ENCODE measurements at places on chromosomes 4 and X. TPM values are rescaled to one million over a fixed set of nuclear protein-coding genes. Genes with fewer than 3 reads are reported as not detected.

The ZNF81 gene
- 10.0 TPM for total RNA-seq

The RAB9B gene
- 0.55 TPM for total RNA-seq

The GPRIN3 gene
- 25.2 TPM for total RNA-seq

The CSTF2 gene
- total RNA-seq, result 12.2 TPM

The NDST3 gene
- not detected for total RNA-seq

The SPANXC gene
- total RNA-seq, result not detected

The PPP2R2C gene
- 0.09 TPM for total RNA-seq

The SLIT2 gene
- 181 TPM for total RNA-seq

The SLC16A2 gene
- 8.1 TPM for total RNA-seq

The MPP1 gene
- total RNA-seq, result 45.3 TPM

The SLITRK4 gene
- total RNA-seq, result 0.58 TPM

The GSTCD gene
- 10.2 TPM for total RNA-seq

The BLOC1S4 gene
- total RNA-seq, result 10.7 TPM

The APELA gene
- total RNA-seq, result not detected

The PROM1 gene
- 0.93 TPM for total RNA-seq

The PRPS2 gene
- total RNA-seq, result 25.5 TPM

The RPS6KA6 gene
- 2.4 TPM for total RNA-seq

The SPON2 gene
- 43.9 TPM for total RNA-seq

The SOX3 gene
- total RNA-seq, result not detected

The CTAG1B gene
- total RNA-seq, result not detected

The PLS3 gene
- 212 TPM for total RNA-seq

The CLCN5 gene
- 12.2 TPM for total RNA-seq

The CXorf66 gene
- not detected for total RNA-seq

The PLK4 gene
- total RNA-seq, result 0.69 TPM

The VEGFC gene
- total RNA-seq, result 19.0 TPM

The SLC26A1 gene
- total RNA-seq, result 0.20 TPM

The NFKB1 gene
- total RNA-seq, result 48.8 TPM

The NXF2B gene
- total RNA-seq, result not detected

The ENAM gene
- 0.61 TPM for total RNA-seq

The GJB1 gene
- total RNA-seq, result 5.4 TPM

The ING2 gene
- 8.7 TPM for total RNA-seq

The SPACA5 gene
- total RNA-seq, result not detected

The DIPK2B gene
- total RNA-seq, result 27.7 TPM

The FAM236B gene
- not detected for total RNA-seq

The MMRN1 gene
- 67.4 TPM for total RNA-seq

The TAF7L gene
- total RNA-seq, result not detected

The HOPX gene
- 520 TPM for total RNA-seq

The HTN3 gene
- not detected for total RNA-seq

The HSD17B13 gene
- 1.7 TPM for total RNA-seq

The FRMD7 gene
- total RNA-seq, result not detected

The HS3ST1 gene
- total RNA-seq, result 1.5 TPM

The HPGD gene
- total RNA-seq, result 77.2 TPM

The NUDT10 gene
- total RNA-seq, result not detected

The MAGEA6 gene
- not detected for total RNA-seq

The ARHGEF6 gene
- 42.8 TPM for total RNA-seq

The IL2 gene
- not detected for total RNA-seq

The NAA10 gene
- 84.6 TPM for total RNA-seq

The OPN1MW2 gene
- not detected for total RNA-seq

The TBC1D9 gene
- total RNA-seq, result 39.5 TPM

The ATXN3L gene
- not detected for total RNA-seq

The GCNA gene
- 3.4 TPM for total RNA-seq

The MAGEA9B gene
- not detected for total RNA-seq

The SLC10A4 gene
- total RNA-seq, result 3.1 TPM

Measured in upper lobe of right lung (tissue), 1 donor.